Fibroblast of the conjunctiva (primary cell): ENCODE measurements at places on chromosomes 3 and 15.

GRCh38 chr3:11096266-11097139 lies 57.8 kb upstream of the HRH1 start:
- peak; percentile 57 for DNase-seq

DNA sequence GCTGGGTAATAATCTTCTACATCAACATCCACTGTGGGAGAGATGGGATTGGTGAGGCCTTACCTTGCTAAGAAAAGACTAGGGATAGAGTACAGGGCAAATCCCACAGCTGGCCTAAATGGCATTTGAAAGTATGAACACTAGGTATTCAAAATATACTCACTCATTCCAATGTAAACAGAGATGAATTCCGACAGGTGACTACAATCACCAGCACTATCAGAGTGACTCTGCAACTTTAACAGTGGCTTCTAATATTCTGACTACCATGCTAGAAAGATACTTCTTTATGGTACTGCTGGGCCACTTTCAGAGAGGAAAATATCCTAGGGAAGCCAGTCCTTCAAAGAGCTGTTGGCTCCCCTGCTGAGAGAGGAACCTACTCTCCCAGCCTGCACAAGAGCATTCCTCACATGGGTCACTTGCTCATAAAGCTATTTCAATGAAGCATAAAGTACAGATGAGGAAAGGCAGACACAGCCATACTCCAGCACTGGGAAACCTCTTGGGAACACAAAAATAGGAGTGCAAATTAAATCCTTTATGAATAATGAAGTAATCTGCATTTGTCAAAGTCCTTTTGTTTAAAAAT lies 21.5 kb upstream of the MAN2C1 start:
- no peak for DNase-seq

- DNase-seq = no peak
Measured at GRCh38 chr3:56001991-56002390, 466.3 kb downstream of the ERC2 start.

DNA sequence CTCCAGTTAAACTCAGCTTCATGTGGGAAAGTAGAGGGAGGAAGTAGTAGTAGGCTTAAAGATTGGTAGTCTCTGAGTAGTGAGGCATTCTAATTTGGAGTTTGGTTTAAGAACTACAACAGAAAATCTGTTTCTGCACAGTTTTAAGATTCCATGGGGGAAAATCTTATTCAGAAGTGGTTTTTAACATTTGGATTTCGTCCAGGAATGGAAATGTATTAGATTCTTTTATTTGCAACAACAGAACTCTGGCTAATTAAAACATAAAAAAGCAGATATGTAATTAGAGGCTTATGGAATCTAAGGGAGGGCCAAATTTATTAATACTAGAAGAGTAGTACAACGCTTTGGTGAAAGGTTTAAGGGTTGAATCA lies 36.0 kb downstream of the NECTIN3 start:
- DNase-seq = no peak

GRCh38 chr3:150183678-150184425 lies 213.2 kb upstream of the PFN2 start:
- peak; percentile 77 for DNase-seq

DNA sequence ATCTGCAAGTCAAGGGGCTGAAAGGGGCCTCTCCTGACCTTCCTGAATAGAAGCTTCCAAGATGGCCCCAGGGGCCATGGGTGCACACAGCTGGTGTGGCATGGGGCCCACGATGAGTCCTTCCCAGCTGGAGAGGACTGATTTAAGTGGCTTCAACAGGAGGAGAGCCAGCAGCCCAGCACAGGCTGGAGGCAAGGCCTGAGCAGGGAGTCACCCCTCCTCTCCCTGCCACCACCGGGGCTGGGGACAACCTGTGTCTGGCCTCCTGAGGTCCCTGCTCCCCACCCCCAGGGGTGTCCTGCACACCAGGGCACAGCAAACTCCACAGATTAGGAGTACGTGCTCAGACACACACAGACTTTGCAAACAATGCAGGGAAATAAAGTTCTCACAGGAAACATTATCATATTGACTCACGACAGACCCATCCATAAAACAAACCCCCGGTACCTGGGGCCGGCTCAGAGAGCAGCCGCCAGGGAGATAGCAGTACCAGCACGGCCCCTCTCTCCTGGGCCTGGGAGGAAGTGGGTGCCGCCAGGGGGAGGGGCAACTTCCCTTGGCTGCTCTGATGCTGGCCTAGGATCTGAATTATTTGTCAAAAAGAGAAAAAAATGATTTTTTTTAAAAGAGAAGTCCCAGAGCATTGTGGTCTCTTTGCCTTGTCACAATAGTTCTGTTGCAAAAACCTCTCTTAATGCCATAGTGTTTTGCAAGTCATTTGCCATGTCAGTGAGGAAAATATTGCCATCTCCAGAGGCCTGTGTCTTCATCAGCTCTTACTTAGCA lies 21.9 kb upstream of the TSEN2 start:
- no peak for DNase-seq

- DNase-seq = no peak
Measured at GRCh38 chr3:124873226-124873625, 13.9 kb downstream of the ITGB5 start.

GRCh38 chr3:138284079-138284478 lies 45.6 kb downstream of the NME9 start:
- DNase-seq = no peak

GRCh38 chr3:112199622-112200316 lies 66.7 kb upstream of the GCSAM start:
- DNase-seq = no peak

GRCh38 chr3:82773207-82773606 lies 1011.8 kb upstream of the GBE1 start:
- no peak for DNase-seq

DNA sequence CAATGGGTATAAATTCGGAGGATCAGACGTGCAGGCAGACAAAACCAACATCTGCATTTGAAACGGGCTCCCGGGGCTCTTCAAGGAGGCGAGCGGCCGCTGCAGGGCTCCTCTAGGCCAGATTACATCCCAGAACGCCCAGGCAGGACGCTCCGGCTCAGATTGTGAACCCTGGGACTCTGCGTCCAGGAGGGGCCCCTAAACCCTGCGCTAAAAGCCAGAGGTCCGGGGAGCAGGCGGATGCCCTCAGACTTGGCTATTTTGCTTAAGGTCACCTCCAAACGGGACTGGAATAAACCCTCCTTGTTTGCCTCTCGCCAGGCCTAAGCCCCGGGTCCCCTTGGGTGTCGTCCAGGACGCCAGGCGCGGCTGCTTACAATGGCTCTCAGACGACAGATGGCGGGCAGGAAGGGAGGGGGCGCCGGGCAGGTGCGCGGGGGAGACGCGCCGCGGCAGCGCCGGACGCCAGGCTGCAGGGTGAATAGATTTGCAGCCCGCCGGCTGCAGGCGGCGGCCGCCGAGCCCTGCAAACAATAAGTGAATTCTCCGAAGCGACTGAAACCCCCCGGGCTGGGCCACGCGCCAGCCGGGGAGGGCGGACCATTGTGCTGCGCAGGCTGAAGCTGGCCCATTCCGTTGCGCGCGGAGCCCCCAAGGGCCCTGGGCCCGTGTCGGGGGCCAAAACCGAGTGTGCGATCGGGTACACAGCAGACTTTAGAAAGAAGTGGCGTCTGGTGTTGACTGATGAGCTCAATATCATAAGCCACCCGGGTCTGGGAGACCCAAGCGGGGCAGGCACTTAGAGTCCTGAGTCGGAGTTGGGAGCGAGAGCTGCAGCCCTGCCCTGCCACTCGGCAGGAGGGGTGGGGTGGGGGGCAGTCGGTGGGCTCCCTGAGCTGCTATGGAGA lies 32.3 kb upstream of the AMOTL2 start:
- no peak for DNase-seq

DNA sequence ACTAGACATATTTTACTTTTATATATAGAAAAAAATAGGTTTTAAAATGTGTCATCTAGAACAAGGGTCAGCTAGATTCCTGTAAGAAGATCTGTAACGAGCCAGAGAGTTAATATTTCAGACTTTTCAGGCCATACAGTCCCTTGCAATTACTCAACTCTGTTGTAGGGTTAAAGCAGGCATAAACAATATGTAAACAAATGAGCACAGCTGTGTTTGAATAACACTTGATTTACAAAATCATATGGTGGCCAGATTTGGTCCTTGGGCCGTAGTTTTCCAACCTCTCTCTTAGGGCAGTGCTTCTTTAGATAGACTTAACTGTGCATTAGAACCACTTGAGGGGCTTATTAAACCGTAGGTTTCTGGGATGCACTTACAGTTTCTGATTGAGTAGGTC lies 19.6 kb downstream of the LRRC57 start:
- no peak for DNase-seq

DNA sequence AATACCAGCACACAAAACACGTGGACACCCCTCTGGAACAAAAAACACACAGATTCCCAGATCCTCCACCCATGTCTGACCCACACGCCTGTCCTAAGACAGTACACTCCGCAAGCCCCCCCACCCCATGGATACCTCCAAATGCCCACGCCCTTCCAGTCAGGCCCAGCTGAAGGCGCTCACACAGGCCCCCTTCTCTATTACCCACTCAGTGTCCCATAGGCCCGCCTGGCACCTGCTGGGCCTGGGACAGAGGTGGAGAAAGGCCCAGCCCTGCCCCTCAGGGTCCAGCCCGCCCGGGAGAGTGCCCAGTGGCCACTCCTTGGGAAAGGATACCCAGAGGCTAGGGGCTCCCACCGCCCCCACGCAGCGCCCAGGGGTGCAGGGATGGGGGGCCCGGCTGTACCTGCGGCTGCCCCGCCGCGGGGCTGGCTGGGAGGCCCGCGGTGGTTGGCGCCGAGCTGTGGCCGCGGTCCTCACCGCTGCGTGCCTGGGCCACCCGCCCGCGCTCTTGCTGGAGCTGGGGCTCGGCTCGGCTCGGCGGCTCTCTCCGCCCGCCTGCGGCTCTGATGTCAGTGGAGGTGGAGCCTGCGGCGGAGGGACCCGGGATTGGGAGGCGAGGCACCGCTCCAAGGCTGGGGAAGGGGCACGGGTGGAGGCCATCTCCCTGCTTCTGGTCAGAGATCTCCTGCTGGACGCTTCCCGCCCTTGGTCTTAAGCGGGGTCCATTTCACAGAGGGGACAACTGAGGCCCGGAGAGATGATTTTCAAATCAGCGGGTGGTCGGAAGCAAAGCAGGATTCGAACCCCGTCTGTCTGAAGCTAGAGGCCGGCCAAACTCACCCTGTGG lies at the start of gene CAMK1:
CAMK1 (minus strand) TSS at position 522 of the 850 bp plus-strand sequence. CDS start 2,198 bp downstream, outside the sequence.
- DNase-seq = no peak

DNA sequence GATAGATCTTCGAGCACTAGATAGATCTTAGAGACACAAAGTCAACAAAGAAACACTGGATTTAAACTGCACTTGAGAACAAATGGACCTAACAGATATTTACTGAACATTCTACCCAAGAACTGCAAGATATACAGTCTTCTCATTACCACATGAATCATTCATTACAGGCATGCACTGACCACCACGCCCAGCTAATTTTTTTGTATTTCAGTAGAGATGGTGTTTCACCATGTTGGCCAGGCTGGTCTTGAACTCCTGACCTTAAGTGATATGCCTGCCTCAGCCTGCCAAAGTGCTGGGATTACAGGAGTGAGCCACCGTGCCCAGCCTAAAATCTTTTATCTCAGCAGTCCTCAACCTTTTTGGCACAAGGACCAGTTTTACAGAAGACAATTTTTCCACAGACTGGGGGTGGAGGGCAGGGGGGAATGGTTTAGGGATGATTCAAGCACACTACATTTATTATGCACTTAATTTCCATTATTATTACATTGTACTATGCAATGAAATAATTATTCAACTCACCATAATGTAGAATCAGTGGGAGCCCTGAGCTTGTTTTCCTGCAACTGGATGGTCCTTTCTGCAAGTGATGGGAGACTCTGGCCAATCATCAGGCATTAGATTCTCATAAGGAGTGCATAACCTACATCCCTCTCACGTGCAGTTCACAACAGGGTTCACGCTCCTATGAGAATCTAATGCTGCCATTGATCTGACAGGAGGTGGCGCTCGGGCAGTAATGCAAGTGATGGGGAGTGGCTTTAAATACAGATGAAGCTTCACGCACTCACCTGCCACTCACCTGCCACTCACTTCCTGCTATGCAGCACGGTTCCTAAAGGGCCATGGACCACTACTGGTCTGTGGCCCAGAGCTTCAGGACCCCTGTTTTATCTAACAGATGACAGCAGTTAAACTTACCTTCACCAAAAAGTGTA lies 21.7 kb downstream of the CSNK1G1 start:
- DNase-seq = no peak

DNA sequence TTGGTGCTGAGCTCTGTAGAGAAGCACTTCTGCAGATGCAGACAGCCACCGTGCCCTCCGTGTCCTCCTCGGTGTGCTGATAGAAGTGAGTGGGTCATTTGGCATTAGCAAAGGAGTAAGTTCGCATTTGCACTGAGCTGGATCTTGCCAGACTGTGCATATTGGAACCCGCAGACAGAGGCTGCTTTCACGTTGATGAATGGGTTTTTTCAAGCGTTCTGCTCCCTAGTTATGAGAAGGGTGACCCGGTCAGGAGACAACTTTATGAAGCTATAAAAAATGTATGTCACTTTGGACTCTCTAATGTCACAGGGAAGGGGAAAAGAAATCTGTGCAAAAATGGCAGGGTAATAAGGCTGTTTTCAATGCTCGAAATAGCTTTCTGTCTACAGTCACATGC lies 739.4 kb downstream of the MCTP2 start:
- no peak for DNase-seq

DNA sequence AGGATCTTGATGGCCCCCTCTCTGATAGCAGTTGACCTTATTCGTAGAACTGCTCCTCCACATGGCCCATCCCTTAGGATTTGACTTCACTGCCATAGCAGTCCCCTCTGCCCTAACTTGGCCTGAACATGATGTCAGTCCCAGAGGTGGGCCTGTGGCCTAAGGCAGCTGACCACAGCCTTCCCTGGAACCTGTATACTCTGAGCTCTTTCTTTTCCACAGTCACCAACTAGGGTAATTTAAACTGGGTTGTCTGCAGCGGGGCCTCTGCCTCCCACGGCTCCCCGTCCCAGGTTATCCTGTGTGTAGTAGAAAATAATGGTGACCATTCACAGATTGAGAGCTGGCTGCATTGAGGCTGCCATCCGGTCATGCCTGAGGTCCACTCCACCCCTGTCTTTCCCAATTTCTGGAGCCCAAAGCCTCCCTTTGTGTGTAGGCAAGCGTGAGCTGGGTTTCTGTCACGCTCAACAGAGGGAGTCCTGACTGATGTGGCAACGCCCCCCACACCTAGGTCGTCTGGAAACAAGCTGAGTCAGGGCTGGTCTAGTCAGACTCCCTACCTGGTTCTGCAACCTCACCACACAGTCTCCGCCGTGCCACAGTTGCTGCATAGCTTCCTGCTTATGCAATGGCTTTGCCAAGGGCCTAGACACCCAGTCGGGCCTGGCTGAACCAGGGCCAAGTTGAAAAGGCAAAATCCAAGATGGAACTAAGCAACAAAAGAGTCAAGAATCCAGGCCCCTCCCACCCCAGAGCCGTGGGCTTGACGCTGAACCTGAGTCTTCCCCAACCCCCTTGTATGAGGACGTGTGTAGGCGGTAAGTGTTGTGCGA lies 284.5 kb downstream of the XXYLT1 start:
- no peak for DNase-seq
